ENCODE measurements at places on chromosomes 6 and 20.

DNA sequence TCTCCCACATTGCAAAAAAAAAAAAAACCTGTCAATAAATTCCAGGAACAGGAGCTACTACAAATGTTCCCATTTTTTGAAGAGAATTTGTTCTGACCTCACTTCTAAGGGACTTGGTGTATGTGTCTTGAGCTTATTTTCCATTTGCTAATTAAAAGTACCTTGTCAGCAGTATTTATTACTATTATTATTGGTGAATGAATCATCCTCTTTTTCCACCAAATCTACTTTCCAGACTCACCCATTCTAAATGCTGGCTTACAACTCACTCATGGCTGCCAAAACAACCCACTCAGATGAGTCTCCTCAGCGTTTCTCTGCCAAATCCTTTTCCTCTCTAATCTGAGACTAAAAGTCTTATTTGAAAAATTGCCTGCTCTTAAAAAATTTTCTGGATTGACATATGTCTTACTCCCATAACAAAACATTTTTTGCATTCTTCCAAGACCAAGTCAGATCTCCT lies 33.2 kb upstream of the TASP1 start:
- DNase-seq = no peak

- DNase-seq = no peak
Measured at GRCh38 chr6:56904068-56904467, 50.8 kb upstream of the BEND6 start.

DNA sequence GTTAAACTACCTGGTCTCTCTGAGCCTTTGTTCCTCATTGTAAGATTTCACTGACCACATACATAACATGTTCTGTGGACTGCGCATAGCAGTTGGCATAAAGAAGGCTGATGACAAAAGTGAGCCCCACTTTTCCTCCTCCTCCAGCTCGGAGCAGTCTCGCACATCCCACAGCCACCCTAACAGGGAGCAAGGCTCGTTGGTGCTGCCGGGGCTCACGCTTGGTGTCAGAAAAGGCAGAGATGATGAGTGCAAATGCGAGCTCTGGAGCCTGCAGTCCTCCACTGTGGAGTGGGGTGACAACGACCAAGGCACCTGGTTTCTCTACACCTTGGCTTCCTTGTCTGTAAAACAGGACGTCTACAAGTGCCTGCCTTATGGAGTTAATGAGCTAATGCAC lies 9.7 kb downstream of the TGM3 start:
- no peak for DNase-seq

DNA sequence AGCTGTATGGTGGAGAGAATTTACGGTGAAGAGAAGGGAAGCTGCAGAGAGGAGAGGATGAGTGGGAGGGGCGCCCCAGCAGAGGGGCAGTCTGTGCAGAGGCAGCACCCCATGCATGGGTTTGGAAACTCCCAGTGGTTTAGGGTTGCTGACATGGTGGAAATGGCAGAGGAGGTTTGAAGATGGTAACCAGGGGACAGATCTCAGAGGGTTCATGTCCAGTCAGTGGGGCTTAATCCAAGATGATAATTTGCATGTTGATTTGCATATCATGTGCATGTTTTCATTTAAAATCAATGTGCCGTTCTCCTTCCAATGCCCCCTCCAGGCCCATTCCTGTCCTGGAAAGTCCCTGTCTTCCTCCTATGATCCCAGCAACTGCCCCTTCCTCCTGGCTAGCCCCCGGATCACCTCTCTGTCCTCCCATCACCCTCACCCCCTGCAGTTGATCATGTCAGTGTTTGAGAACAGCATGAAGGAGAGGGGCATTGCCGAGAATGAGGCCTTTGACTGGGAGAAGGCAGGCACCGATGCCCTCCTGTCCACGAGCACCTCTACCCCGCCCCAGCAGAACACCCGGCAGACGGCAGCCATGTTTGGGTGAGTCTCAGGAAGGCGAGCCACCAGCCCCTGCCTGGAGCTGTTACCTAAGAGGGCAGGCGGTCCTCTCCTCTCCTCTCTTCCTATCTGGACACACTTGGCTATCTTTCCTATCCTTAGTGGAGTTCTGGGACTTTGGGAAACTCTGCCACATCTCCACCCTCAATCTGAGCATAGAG lies 14.3 kb downstream of the TTBK1 start:
- no peak for DNase-seq

- no peak for DNase-seq
Measured at GRCh38 chr6:33414592-33415271, 3.2 kb downstream of the CUTA start.

GRCh38 chr6:135087403-135087802 lies 32.8 kb upstream of the HBS1L start:
- DNase-seq = peak; percentile 24

- DNase-seq = peak; percentile 42
Measured at GRCh38 chr6:3347247-3347646, 88.5 kb downstream of the PSMG4 start.

GRCh38 chr6:13484138-13484708 lies 3.2 kb downstream of the GFOD1 start:
- peak; percentile 63 for DNase-seq

DNA sequence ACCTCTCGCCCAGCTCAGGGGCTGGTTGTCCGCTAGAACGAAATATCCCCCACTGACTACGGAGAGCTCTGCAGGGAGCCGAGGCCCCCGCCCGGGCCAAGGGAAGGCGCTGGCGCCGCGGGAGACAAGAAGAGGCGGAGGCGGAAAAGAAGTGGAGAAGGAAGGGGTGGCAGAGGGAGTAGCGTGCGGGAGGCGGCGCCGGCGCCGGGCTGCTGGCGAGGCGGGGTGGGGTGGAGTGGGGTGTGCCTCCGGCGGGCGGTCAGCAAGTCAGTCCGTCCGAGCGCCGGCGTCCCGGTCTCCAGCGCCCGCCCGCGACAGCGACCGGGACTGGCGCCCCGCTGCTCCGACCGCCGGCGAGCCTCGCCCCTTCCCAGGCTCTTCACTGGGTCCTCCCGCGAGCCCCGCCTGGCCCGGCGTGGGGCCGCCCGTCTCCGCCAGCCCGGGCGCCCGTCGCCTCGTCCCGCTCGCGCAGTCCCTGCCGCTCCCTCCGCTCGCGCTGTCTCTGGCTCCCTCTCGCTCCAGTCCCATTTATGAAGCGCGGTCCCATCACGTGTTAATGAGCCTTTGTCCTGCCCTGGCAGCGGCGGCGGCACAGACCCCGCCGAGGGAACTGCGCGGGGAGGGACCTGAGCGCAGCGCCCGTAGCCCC lies at the start of gene CNR1:
Gene CNR1 (minus strand): TSS at position 504 of the 649 bp plus-strand sequence. CDS start 21,073 bp downstream, outside the sequence.
- peak; percentile 53 for DNase-seq

DNA sequence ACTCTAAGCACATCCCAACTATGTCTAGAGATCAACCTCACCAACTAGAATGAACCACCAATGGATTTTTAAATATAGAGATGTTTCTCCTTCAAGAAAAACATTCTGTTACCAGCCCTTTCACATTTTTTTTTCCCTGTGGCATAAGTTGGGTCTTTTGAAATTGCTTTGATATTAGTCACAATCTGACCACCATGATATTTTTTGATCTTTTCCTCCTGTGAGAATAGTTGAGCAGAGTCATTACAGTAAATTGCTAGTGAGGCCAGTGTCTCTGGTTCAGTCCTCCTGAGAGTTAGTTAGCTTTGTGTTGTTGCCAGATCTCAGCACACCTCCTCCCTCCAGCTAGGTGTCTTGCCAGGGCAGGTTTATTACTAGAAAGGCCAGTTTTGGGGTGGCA lies 79.7 kb upstream of the MYLIP start:
- no peak for DNase-seq

DNA sequence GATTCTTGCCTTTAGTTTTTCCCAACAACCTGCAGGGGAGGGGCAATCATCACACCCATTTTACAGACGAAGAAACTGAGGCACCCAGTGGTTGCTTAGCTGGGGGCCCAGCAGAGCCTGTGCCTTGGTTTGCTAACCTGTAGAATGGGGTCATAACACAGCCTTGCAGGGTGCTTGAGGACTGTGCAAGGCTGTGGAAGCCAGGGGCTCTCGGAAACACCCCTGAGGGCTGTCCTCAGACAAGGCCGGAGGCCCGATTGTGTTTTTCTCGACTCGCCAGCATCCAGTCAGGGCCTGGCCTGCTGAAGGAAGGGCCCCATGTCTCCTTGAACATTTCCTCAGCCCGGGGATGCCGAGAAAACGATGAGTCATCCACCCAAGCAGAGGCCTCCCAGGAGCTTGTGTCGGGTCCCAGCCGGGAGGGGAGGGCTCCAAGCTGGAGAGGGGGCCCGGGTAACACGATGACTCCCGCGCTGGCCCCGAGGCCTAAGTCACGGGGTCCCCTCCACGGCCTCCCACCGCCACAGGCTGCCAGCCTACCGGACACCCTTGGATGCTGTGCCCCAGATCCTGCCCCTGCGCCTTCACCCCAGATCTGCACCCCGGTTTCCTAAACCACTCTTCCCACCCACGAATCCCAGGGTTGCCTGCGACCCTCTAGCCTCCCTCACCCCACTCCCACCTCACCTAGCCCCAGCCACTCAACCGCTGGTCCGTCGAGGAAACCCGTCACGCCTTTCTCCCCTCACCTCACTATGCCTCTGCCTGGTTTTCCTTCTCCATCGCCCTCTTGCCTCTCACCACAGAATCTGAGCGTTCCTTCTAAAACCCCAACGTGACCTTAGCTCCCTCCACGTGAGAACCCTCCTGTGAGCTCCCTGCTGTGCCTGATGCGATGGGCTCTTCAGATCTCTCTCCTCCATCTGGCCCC lies 10.6 kb downstream of the NOL4L start:
- peak; percentile 80 for DNase-seq

DNA sequence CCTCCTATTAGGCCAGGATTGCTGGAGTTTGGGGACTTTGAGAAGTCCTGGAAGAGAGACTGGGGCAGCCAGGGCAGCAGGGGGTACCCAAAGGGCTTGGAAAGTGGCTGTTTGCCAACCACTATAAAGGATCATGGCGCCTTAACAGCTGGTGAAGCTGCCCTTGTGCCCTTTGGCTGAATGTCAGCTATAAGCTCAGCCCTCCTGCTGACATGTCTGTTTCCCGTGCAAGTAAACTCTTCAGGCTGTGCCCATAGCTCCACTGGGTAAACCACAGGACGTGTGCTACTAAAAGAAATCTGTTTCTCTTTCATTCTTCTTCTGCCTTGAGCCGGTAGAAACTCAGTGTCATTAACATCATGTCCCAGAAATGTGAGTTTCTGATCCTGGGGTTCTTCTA lies 97.3 kb downstream of the CAP2 start:
- no peak for DNase-seq

DNA sequence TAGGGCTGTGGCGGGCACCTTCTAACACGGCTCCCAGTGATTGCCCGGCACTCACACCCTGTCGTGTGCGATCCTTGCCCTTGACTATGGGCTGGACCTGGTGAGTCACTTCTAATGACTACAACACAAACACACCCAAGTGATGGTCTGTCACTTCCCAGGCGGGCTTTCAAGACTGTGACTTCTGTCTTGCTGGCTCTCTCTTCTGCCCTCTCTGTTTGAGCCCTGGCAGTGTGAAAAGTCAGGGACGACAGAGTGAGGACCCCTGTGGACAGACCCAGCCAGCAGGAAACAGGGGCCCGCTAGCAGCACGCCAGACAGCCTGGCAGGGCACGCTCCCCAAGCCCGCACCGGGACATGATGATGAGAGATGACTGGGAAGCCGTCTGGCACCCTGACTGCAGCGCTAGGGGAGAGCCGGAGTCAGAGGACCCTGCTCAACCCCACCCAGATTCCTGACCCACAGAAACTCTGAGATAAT lies 43.0 kb downstream of the KIF16B start:
- DNase-seq = no peak

DNA sequence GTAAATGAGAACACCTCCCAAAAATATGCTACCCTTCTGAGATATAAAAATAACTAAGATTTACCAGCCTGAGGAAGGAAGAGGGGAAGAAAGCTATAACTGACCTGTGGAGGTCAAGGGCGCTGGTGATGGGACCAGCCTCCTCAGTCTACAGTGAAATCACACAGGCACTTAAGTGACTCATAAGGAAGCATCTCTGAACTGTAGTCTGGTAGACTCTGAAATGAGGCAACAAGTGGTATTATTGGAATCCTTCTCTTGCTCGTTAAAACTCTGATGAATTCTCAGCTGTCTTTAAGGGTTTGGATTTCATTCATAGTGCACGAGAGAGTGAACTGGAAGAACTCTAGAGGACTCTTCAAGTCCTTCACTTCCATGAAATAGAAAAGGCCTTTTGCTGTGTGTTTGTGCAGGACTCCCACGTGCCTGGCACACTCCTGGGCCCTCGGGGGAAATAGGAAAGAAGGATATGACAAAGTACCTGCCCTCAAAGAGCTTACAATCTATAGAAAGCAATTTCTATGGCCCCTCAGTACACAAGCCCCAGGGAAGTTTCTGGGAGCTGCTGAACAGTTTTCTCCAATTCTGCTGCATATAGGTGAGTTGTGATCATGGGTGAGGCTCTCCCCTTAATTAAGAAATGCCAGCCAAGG lies 231.8 kb upstream of the RREB1 start:
- no peak for DNase-seq

- no peak for DNase-seq
Measured at GRCh38 chr20:41370176-41370575, 3.6 kb upstream of the EMILIN3 start.

DNA sequence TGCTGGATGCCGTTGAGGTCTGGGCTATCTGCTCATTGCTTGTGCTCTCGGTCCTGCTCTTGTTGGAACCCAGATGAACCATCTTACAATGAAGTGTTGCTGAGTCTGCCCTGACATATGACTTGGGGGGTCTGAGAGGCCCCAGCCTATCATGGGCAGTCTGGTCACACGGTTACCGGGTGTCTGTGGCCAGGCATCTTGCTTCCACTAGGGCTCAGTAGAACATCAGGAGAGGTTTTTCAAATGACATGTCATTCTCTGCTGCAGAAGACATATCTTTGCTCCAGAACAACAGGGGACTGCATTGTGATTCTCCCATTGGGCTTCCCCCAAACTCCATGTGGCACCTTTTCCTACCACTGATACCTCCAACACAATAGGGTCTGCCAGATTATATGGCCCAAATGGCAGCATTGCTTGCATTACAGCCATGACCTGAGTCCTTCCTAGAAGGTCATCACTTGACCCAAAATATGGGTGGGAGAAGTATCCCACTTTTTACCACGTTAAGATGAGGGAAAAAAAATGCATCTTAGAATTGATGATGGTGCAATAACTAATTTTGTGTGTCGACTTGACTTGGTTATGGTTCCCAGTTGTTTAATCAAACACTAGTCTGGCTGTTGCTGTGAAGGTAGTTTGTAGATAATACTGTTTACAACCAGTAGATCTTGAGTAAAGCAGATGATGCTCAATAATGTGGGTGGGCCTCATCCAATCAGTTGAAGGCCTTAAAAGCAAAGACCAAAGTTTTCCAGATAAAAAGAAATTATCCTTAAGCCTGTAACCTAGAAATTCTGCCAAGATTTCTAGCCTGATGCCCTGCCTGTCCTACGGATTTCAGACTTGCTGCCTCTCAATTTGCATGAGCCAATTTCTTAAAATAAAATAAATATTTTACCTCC lies 241.0 kb downstream of the QKI start:
- peak; percentile 21 for DNase-seq

- no peak for DNase-seq
Measured at GRCh38 chr6:99341862-99342455, 7.5 kb downstream of the FAXC start.

DNA sequence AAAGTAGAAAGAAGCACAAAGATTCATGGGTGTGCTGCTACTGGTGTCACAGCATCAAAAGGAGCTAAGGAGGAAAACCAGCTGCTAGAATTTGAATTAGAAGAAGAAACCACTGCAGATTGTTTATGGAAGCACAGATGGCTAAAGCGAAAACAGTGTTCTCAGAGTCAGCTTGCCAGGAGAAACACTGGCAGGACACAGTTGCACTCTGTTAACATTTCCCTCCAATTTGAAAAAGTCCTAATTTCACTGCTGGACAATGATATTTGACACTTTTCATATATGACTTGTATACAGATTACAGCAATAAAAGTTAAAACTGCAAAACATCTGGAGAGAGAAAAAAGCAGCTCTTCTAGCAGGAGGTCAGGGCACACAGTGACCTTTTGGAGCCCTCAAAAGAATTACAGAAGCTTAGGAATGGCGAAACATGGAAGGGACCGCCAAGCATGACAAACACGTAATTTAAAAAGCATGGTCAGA lies 314.5 kb downstream of the COL12A1 start:
- DNase-seq = no peak
